M059J (cell line): ENCODE measurements at places on chromosomes 3 and 15. TPM values are rescaled to one million over a fixed set of nuclear protein-coding genes. Genes with fewer than 3 reads are reported as not detected.
A peak's percentile ranks its signal among the peaks of the same experiment; 100 is the strongest.

The POLQ gene
- 11.7 and 16.9 TPM in 2 replicates for total RNA-seq

The CFAP44 gene
- 0.37 and 1.5 TPM in 2 replicates for total RNA-seq

The TIPIN gene
- 17.9 and 25.2 TPM in 2 replicates for total RNA-seq

The ATP13A4 gene
- 0.10 TPM in 1 of 2 replicates, not detected in the other for total RNA-seq

The CYP11A1 gene
- 0.07 and 0.10 TPM in 2 replicates for total RNA-seq

- DNase-seq, result no peak
Measured at GRCh38 chr3:49719214-49719884, at the start of gene AMIGO3. Gene AMIGO3 (minus strand): TSS chr3:49719684. CDS start chr3:49719465, 219 bp downstream.

GRCh38 chr15:39918688-39919385, 1.2 kb downstream of the GPR176 start:
- peak; percentile 87 for DNase-seq

DNA sequence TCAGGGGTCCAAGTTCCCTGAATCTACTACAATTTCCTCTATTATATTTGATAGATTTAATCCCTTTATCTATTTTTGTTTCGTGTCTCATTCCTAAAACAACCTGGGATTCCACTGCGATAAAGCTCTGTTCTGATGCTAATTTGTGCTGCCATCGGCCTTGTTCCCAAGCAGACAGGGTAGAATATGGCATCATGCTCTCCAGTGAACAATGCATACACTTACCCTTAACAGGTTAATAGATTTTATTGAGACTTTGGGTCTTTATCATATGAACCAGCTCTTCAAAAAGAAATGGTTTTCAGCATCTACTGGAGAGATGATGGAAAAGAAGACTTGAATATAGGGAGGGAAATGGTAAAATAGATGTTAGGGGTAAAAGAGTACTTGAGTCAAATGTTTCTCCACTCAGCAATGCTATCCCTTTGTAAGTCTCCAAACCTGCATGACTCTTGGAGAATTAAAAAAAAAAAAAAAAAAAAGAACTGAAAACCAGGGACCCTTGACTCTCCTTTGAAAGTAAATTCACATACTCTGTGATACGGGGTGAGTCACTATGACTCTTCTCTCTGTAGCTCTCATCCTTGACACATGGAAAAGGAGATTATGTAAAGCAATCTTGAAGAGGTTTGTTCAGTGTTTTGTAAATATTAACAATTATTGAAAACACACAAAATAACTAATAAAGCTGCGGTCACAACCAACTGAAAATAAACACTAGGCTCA, 268.8 kb downstream of the ZBTB20 start:
- DNase-seq, result peak; percentile 77

DNA sequence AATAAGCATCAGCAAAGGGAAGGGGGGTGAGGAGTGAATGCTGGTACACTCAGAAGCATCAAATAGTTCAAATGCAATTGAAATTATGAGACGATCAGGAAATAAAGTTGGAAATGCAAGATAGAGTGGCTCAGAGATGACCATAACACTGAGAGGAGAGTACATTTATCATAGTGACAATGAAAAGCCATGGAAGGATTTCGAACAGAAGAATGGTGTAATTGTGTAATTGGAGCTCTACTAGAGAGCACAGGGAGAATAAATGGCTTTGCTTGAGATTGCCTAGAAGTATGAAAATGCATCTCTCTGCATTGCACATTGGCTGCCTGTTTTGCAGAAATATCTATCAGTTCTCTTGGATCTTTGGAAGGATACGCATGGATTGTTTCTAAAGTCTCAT, 163.3 kb downstream of the TP63 start:
- DNase-seq, result no peak

DNA sequence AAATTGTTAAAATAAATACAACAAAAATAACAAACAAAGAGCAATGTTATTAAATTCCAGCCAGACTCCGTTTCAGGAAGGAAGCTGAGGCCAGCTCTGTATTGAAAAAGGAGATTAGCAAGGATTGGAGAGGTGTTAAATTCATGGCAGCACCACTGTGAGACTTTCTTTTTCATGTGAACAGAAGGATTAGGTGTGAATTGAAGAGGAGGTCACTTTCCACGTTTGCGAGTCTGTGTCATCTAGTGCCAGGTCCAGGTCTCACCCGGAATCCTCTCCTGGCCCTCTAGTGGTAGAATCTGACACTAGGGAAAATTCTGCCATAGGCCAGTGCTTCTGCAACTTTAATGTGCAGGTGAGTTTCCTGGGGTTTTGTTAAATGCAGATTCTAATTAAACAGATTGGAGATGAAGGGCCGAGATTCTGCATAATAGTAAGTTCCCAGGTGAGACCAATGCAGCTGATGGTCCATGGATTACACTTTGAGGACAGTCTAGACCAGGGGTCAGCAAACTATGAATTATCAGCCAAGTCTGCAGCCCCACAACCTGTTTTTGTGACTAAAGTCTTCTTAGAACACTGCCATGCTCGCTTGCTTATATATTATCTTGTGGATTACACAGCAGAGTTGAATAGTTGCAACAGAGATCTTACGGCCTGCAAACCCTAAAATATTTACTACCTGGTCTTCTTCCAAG, 9.2 kb upstream of the SLC6A1 start:
- DNase-seq, result peak; percentile 46

DNA sequence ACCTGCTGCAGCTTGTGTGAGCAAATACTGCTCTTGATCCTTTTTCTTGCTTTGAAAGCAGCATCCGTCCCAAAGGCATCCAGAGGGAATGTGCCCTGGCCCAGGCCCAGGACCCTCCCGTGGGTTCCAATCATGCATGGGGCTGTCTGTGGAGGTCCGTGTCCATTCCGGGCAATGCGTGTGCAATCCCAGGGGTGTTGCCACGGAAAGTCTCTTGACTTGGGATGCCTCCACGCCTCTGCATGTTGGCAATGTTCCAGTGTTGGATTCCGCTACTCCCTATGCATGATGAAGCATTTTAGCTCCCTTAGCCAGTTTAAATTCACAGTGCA, 105.7 kb downstream of the SNRPN start:
- no peak for DNase-seq

GRCh38 chr3:140953028-140953960, 11.7 kb downstream of the SLC25A36 start:
- peak; percentile 59 for DNase-seq

GRCh38 chr15:90240856-90241255, 6.8 kb downstream of the GDPGP1 start:
- DNase-seq, result no peak

DNA sequence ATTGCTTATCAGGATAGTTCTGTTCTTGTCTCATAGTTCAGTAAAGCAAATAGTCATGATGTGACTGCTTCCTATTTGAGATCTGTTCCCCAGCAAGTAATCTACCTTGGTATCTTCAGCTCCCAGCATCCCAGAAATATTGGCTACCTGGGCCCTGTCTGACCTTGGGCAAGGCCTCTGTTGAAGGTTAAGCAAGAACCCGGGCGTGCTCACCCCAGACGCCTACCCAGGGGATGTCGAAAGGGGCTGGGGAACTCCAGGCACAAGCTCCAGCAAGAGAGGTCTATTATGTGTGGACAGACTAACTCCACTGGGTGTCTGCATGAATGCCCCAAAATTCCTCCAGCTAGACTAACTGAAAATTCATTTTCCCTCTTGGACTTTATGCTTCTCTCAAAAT, 37.3 kb upstream of the IGF1R start:
- DNase-seq, result no peak

- DNase-seq, result no peak
Measured at GRCh38 chr3:62954580-62954979, 79.4 kb upstream of the CADPS start.

GRCh38 chr3:136995652-136996051, 37.9 kb downstream of the IL20RB start:
- no peak for DNase-seq

DNA sequence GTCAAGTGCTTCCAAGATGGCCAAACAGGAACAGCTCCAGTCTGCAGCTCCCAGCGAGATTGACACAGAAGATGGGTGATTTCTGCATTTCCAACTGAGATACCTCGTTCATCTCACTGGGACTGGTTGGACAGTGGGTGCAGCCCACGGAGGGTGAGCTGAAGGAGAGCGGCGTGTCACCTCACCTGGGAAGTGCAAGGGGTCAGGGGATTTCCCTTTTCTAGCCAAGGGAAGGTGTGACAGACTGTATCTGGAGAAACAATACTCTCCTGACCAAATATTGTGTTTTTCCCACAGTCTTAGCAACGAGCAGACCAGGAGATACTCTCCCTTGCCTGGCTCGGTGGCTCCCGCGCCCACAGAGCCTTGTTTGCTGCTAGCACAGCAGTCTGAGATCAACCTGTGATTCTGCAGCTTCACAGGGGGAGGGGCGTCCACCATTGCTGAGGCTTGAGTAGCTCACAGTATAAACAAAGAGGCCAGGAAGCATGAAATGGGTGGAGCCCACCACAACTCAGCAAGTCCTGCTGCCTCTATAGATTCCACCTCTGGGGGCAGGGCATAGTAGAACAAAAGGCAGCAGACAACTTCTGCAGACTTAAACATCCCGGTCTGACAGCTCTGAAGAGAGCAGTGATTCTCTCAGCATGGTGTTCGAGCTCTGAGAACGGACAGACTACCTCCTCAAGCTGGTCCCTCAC, 293.5 kb upstream of the SUCLG2 start:
- DNase-seq, result peak; percentile 1

DNA sequence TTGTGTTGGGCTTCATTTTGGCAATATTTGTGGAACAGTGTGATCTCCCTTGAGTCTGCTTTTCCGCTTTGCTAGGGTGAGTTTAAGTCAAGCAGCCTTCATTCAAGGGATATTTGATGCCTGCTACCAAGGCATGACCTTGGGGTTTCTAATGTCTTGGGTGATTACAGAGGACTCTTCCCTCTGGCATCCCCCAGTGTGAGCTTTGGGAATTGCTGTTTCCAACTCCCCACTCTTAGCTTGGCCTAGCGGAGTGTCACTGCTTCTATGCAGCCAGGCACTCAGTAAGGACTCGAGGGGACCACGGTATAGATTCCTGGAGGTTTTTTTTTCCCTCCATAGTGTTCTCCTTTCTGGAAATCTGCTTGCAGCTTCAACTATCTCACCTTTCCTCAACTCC, 21.1 kb downstream of the GCNT3 start:
- DNase-seq, result peak; percentile 19

DNA sequence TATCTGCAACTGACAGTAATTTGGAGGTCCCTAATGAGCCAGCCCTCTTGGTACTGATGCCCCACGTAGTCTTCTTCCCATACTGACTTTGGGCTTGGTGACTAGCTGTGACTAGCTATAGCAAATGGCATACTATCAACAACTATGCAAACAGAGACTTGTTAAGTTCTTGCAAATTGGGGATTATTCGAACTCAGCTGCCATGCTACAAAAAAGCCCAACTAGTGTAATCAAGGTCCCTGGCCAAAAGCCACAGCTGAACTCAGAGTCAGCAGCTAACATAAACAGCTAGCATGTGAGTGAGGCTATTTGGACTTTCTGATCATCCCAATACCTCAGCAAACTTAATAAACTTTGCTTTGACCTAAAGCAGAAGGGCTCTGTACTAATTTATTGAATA, 121.2 kb upstream of the PLXND1 start:
- peak; percentile 26 for DNase-seq
